A673 (cell line): ENCODE measurements at places on chromosomes 6 and 20.

GRCh38 chr20:10550204-10551118, 115.4 kb downstream of the SLX4IP start:
- DNase-seq: no peak

DNA sequence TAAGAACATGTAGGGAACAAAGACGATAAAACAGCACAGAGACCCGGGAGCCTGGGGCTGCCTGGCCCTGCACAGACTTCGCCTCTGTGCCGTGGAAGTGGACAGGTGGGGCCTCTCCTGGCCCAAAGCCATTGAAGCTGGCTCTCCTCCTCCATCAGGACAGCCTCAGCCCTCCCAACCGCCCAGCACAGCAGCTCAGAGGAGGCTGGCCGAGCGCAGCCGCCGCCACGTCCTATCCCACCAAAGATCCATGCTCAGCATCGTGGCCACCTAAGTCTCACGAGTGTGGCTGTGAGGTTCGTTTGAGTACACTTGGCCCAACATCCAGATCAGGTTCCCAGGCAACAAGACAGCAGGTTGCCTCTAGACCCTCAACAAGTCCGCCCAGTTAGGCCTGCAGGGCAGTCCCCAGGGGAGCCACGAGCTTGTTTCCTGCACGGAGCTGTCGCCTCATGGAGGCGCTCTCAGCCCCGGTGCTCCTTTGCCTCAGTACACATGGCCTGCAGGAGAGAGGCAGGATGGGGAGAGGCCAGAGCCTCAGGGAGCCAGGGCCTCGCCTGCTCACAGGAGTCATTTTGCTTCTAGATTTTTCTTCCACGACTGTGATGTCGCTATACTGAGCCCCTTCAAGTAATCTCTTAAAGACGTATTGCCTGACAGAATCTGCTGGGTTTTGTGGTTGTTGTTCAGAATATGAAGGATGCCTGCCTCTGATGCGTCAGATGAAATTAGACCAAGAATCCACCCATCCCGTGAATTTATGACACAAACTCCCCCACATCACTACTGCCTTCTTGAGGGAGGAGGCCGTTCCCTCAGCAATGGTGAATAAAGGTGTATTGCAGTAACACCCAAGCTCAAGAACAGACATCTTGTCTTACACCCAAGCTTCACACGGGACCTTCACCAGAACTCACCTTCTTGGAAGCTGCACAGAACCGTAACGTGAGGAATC, 102.7 kb downstream of the RNASET2 start:
- DNase-seq: no peak

- DNase-seq: no peak
These were observed 129.5 kb downstream of the FOXC1 start for GRCh38 chr6:1739220-1739619.

GRCh38 chr6:84575264-84575663, 189.1 kb downstream of the TBX18 start:
- peak; percentile 72 for DNase-seq

DNA sequence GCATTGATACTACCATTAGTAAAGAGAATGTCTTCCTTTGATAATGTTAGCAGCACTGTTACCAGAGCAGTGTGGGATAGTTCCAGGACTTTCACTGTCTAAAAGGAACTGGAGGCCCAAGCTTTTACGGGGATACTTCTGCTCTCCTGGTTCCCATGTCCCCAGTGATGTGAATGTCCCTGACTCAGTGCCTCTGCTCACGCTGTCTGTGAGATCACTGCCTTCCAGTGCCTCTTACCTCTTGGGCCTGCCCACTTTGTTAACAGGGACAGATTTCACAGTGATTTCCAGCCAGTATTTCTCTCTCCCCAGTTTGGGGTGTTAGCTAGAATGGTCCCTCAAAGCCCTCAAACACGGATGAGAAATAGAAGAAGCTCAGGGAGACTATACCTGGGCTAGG, 14.4 kb downstream of the PTPRA start:
- no peak for DNase-seq

DNA sequence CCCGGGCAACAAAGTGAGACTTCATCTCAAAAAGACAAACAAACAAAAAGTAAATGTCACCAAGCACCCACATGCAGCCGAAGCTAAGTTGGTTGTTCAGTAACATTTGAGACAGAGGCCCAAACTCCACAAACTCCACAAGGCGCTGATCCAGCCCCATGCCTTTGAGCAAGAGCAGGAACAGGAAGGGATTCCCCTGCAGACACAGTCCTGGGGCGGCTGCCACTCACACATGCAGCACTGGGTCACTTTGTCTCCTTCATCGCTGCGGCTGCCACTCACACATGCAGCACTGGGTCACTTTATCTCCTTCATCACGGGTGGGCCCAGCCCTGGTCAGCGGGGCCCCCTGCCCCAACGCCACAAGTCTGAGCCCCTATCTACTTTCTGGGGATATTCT, 246.9 kb upstream of the RREB1 start:
- DNase-seq: no peak

- DNase-seq: no peak
These were observed 232.9 kb downstream of the SYNE1 start for GRCh38 chr6:152404086-152404857.

- no peak for DNase-seq
These were observed 87.1 kb downstream of the OGFRL1 start for GRCh38 chr6:71375676-71376075.

- DNase-seq: no peak
These were observed 14.9 kb downstream of the BPIFA1 start for GRCh38 chr20:33250666-33251065.

DNA sequence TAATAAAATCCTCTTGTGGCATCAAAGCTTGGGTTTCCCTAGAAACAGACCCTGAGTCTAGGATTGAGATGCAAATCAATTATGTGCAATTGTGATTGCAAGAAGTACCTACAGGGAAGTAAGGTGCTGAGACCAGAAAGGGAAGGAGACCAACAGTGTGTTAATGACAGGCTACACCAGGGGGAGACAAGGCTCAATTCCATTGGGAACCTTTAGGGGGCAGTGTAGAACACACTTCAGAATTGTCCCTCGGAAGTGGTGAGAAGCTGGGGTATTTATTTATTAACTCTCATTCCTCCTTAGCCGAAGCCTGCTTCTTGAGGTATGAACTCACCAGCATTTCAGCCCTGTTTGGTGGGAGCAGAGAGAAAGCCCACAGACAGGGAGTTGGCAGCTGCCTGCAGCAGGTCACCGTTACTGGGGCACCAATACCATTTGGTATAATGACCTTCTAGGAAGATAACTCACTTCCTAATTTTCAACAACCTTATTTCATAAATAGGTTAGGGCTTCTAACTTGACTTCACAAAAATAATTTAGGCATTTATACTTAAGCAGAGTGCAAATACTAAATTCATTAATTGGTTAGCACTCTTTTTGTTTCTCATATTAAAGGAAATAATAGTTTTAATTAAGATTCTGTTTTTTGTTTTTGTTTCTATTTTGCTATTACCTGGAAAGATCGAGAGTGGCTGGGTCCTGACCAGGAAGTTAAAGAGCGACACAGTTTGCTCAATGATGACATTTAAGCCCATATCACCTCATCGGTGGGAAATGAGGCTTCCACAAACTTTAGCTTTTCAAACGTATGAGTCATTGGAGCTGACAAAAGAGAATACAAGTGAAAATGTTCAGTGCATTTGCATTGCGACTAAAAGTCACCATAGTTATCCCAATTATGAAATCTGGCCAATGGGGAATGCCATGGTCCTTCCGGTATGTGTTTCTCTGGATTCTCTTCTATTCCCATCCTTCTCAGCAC, 94.8 kb downstream of the BTBD3 start:
- peak; percentile 72 for DNase-seq

DNA sequence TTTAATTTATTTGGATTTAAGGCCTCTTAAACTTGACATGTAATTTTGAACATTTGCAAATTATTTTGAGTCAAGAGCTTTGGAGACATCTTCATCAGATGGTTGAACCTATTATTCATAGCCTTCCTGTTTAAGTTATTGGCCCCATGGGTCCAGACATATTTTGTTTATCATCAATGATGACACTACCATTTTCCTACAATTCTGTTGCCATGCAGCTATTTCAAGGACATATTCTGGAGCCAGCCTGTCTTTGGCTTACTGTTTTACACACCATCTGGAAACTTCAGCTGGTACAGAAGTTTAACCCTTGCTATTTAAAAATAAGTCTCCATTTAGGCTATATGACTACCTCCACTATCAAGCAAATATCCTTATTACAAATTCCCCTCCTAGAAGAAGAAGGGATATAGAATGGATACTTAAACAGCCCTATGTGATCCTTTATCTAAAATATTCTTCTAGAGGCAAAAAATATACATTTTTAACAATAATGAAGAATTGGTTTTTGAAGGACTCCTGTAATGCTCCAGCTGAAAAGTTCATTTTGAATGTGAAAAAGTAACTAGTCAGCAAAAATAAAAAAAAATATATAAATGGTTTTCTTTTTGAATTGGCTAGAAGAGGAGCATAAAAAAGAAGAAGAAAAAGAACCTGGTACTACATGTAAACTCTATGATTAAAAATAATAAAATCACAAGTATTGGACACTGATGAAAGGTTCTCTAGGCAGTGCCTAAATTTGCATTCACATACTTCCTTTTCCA, 544.0 kb upstream of the HS3ST5 start:
- DNase-seq: no peak

GRCh38 chr6:158639056-158639455, 5.5 kb downstream of the DYNLT1 start:
- DNase-seq: no peak

DNA sequence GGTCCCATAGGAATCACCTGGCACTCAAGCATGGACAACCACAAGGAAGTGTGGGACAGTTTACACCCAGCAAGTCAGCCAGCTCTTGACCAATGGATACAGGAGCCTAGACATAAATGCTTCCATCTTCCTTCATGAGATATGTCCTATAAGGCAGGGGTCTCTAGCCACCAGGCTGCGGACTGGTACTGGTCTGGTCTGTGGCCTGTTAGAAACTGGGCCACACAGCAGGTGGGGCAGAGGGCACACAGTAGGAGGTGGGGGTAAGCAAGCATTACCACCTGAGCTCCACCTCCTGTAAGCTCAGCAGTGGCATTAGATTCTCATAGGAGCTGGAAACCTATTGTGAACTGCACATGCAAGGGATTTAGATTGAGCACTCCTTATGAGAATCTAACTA, 437.1 kb downstream of the CD109 start:
- DNase-seq: no peak

GRCh38 chr6:163716690-163717089, 302.2 kb downstream of the QKI start:
- DNase-seq: no peak

- DNase-seq: no peak
These were observed 133.3 kb upstream of the MAN1A1 start for GRCh38 chr6:119482850-119483285.

DNA sequence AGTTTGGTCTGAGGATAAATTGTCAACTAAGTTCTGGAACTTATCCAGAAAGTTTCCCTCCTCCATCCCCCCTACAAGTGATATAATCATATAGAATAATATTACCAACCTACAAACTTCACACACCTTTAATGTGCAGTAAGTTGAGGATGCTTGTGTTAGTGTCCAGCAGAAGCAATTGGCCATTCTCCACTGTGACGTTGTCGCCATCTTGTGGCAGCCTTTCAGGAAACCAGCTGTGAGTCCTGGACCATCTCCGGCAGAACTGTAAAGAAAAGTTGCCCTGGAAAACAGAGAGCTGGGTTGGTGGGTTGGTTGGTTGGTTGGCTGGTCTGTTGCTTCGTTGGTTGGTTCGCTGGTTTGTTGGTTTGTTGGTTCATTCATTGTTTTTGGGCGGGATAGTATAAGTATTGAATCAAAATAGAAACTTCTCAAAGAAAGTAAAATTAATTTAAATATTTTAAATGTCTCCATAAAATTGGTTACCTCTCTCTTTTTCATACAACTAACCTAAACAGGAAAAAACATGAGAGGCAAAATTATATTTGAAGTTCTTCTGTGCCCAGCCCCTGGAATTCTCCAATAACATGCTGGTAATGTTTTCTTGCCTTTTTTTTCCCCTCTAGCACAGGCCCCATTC, 127.5 kb downstream of the PKHD1 start:
- peak; percentile 79 for DNase-seq

- no peak for DNase-seq
These were observed 515 bp downstream of the TLDC2 start for GRCh38 chr20:36876473-36876833.

- DNase-seq: no peak
These were observed 65.5 kb upstream of the GCM1 start for GRCh38 chr6:53214172-53214571.

- DNase-seq: no peak
These were observed 1958.5 kb upstream of the DEFB115 start for GRCh38 chr20:29298759-29299613.

DNA sequence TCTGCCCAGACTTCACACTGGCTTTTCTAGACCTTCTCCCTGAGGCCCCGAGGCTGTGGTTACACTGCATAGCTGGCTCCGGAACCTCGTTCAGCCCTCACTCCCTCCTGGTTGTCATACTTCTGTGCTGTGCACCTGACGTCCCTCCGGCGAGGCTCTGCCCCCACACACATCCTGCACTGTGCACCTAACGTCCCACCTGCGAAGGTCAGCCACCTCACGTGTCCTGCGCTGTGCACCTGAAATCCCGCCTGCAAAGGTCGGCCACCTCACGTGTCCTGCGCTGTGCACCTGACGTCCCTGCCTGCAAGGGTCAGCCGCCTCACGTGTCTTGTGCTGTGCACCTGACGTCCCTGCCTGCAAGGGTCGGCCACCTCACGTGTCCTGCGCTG, 111.0 kb upstream of the FRMD1 start:
- no peak for DNase-seq

GRCh38 chr6:106257195-106257594, 68.4 kb downstream of the ATG5 start:
- no peak for DNase-seq

DNA sequence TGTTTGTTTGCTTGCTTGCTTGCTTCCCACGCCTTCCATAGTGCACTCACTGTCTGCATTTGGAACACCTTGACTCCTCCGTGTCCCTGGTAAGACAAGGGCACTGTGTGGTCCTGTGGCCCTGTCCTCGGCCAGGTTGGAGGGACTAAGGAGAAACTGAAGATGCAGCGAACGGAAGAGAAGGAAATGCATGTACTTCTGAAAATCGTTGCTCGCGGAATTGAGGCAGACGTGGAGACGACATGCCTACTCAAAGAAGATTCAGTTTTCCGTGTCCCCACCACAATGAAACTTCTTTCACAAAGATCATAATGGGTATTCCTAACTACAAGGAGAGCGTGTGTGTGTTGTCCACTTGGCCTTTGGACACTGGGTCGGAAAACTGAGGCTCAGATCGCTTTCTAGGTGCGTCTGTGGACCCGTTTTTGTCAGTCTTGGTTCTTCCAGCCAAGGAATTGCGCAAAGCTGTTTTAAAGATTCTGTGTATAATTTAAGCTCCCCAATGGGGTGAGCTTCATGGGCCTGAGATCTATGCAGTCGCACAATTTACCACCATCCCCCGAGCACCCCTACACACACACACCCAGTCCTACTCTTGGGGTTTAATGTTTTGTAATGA, 120.4 kb upstream of the ZNF184 start:
- DNase-seq: peak; percentile 31
